ENCODE measurements at places on chromosomes 5 and 9.

- no peak for DNase-seq
Measured at GRCh38 chr9:109717342-109717741, 62.7 kb upstream of the PALM2AKAP2 start.

- DNase-seq = no peak
Measured at GRCh38 chr9:76026796-76027195, 136.3 kb downstream of the PCSK5 start.

DNA sequence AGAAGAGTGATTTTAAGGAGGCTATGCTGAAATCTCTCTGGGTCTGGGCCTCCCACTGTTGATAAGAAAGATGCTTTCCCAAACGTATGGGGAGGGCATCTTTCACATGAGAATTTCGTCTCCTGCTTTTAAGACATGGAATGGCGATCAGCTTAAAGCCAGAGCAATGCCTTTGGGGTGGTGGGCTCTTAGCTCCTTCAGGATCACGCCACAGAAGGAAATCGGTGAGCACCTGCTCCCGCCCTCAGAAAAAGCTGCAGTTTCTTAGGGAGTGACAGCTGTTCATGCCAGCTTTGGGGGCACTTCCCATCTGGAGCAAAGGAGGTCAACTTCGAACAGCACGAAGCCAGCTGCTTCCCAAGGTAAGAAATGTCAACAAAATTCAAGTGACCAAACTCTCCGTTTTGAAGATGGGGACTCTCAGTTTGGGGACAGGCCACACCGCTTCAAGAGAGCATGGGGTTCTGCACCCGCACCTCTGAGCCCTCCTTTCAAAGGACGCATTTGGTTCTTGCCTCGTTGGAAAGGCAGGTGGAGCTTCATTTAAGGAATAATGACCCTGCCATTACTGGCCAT lies 39.0 kb downstream of the TRIP13 start:
- no peak for DNase-seq

DNA sequence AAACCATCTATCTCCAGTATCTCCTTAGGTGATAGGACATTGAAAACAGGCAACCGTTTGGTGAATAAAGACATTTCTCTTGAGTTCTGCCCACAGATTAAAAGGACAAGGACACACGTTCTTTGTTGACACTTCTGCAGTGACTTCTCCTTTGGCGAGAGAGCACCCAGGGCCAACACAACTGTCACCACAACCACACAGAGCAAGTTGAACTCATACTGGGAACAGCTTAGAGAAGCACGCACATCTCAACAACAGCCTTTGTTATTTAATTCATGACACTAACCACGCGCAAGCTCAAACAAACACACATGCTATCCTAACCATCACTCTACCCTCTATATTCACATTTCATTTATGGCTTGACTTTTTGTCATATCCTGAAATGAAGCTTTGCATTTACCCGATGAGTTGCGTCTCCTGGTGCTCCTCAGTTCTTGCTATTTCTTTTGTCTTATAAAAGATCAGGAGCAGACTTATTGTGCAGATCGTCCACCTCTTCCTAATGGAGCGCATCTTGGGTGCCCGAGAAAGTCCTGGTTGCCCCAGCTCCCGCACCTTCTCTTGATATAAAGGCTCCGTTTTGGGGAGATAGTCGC lies 543 bp downstream of the ST8SIA4 start:
- no peak for DNase-seq

- DNase-seq = no peak
Measured at GRCh38 chr5:67496051-67496450, 299.5 kb upstream of the CD180 start.

- no peak for DNase-seq
Measured at GRCh38 chr5:168135897-168136296, 155.5 kb upstream of the WWC1 start.

GRCh38 chr9:19255821-19256220 lies 25.3 kb downstream of the DENND4C start:
- DNase-seq = no peak

Data from NCI-H1436 (cell line).